ENCODE measurements at places on chromosomes 7 and 10. TPM values are rescaled to one million over a fixed set of nuclear protein-coding genes. Genes with fewer than 3 reads are reported as not detected.

FFAR4 gene
- total RNA-seq: not detected

SRRM3 gene
- total RNA-seq: 0.24 TPM

ZNF37A gene
- total RNA-seq: 7.7 TPM

CRPPA gene
- total RNA-seq: 0.96 TPM

OR2A5 gene
- total RNA-seq: not detected

CTAGE4 gene
- not detected for total RNA-seq

ZYX gene
- total RNA-seq: 15.8 TPM

CHCHD2 gene
- total RNA-seq: 430 TPM

EPO gene
- not detected for total RNA-seq

OR2A42 gene
- not detected for total RNA-seq

CHAT gene
- total RNA-seq: not detected

CCZ1B gene
- 31.1 TPM for total RNA-seq

LIPJ gene
- not detected for total RNA-seq

OR6V1 gene
- total RNA-seq: not detected

ZNF467 gene
- total RNA-seq: 1.2 TPM

TCF7L2 gene
- total RNA-seq: 1.7 TPM

PAPSS2 gene
- 1.1 TPM for total RNA-seq

All from tracheal epithelial cell (primary cell).